ENCODE measurements at places on chromosomes 1 and 21.

GRCh38 chr1:108747171-108747850, 837 bp downstream of the STXBP3 start:
- DNase-seq: no peak

DNA sequence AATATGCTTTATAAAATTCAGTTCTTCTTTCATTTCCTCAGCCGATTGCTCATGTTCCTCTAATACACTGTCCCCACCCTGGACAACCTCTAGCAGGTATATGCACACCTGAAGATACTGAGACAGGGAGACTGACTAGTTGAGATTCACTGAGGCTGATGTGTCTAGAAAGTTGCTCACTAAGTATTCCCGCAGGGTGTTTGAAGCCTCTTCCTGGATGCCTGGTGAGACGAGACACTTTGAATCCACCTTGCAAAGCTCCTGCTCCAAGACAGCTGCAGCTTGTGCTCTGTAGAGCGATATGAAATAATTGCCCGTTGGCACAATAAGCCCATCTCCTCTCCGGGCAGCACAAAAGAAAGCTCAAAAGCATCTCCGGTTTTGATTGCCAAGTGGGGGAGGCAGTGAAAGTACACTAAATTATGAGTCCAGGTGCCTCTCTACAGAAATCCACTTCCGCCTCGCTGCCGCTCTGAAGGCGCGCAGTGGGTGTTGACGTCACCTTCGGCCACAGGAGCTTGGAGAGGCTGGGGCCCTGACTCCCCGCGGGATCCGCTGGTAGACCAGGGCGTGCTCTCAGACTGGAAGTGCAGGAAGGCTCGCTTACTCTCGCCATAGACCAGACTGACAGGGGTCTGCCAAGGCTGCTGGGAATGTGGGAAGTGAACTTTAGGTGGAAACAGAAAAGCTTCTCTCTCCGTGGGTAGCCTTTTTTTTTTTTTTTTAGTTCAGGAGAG, 46.3 kb downstream of the GPA33 start:
- DNase-seq: peak; percentile 43

- DNase-seq: no peak
These were observed 3.6 kb upstream of the TNFRSF1B start for GRCh38 chr1:12163210-12163609.

DNA sequence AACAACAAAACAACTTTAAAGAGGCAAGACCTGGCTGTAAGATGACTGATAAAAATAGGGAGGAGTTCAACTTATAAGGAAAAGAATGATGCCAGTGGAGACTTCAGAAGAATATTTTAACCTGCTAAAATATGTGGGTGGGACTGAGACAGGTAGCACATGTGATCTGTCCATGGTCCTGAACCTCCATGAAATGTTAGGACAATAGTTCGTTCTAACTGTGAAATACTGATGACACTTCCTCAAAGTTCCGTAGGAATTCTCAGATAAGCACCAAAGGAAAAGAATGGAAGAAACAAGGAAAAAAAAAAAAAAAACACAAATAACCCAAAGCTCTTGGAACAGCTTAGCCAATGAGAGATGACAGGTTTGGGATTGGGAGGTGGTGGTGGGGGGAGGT, 44.7 kb downstream of the CDC42BPA start:
- no peak for DNase-seq

- no peak for DNase-seq
These were observed 5.9 kb downstream of the IGSF8 start for GRCh38 chr1:160092366-160093068.

All from stimulated activated CD8-positive, alpha-beta memory T cell treated with anti-CD3 and anti-CD28 coated beads, Interleukin-12 subunit alpha, Interleukin-12 subunit beta, amount 100 ng/mL, for 4 hours (primary cell).